ENCODE measurements at places on chromosomes 16 and 17.

GRCh38 chr16:86353148-86353547, 157.2 kb upstream of the FOXF1 start:
- no peak for DNase-seq

GRCh38 chr17:861364-861763, 79.2 kb downstream of the MRM3 start:
- DNase-seq, result no peak

DNA sequence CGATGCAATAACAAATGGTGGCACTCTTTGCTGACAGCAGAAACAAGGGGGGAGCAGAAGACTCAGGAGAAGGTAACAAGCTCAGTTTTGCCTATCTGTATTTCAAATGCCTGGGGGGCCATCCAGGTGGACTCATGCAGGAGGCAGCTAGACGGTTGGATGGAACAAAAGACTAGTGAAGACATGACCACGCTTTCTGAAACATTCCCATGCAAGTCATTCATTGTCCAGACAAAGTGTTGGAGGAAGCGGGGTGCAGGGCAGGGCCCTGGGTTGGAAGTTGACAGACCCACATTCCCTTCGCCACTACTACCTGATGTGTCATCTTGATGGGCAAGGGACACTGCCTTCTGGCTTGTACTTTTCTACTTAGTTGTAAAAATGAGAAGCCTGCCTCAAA, 29.8 kb upstream of the CRYBA1 start:
- DNase-seq, result no peak

GRCh38 chr16:68003031-68003430, 3.7 kb upstream of the DPEP2 start:
- DNase-seq, result no peak

- DNase-seq, result no peak
These were observed 39.3 kb downstream of the PIMREG start for GRCh38 chr17:6483507-6483906.

GRCh38 chr17:2517539-2517938, 5.9 kb upstream of the METTL16 start:
- DNase-seq, result no peak

Measured in stimulated activated CD8-positive, alpha-beta memory T cell treated with anti-CD3 and anti-CD28 coated beads, Interleukin-4, amount 100 ng/mL, for 24 hours (primary cell).